ENCODE measurements at places on chromosomes 3 and 15.

- no peak for DNase-seq
Observed at GRCh38 chr15:71844916-71845315, 34.6 kb downstream of the NR2E3 start.

DNA sequence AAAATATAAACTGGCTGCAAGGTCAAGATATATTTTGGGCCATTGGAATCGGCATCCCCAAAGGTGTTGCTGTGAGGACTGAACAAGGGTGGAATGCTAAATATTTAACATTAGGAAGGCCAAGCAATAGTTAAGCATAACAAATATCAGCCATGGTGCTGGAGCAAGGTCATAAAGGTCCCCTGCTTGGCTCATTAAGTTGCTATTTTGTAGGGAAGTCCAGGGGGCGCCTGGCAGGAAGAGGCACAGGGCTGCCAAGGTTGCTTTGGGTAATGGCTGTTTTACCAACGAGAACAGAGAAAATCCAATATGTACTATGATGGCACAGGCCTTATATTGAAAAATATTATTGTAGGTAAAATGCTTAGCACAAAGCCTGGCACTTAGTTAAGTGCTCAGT lies 62.2 kb downstream of the SLC15A2 start:
- no peak for DNase-seq

GRCh38 chr3:124625074-124625473 lies 105.2 kb upstream of the UMPS start:
- no peak for DNase-seq

GRCh38 chr15:60839510-60840211 lies 360.7 kb upstream of the ICE2 start:
- DNase-seq: no peak

- DNase-seq: no peak
Observed at GRCh38 chr15:74428970-74429780, 4.6 kb downstream of the SEMA7A start.

DNA sequence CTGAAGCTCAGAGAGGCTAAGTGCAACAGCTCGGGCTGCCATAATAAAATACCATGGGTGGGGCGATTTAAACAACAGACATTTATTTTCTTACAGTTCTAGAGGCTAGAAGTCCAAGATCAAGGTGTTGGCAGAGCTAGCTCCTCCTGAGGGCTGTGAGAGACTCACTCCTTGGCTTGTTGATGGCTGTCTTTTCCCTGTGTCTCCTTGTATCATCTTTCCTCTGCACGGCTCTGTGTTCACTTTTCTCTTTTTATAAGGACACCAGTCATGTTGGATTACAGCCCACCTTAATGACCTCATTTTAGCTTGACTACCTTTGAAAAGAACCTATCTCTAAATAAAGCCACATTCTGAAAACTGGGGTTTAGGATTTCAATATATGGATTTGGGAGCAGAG lies 129.7 kb downstream of the RPL22L1 start:
- no peak for DNase-seq

- no peak for DNase-seq
Observed at GRCh38 chr3:114108137-114108536, 51.6 kb downstream of the QTRT2 start.

- DNase-seq: no peak
Observed at GRCh38 chr3:20400686-20401085, 214.7 kb upstream of the SGO1 start.

DNA sequence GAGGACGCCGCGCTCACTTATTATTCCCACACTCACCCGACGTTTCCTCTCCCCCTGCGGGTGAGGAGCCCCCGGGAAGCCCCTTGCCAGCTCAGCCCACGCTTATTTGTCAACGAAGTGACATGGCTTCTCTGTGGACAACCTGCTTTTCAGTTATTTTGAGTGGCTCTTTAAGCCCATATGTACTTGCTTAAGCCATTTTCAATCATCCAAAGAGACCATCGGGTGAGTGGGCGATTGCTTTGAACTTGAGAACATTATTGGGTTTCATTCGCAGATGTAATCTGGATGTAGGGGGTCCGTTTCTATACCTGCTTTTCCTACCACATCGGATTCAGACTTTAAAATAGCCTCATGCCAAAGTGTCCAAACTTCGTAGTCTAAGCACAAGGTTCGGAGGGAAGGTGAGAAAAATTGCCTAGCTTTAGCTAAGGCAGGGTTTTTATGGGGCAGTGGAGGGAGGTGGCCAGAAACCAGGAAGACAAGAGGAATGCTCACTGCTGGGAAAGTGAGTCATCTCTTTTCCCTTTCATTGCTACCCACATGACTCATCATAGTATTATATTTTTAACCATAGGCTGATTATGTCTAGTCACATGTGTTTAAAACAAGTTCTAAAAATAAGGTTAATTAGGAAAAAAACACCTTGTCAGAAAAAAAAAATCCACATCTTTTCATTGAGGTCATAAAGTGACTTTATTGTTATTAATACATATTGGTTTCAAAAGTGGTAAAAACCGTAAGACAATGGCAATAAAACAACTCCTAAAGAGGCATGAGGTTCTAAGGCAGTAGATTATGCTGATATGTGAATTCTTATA lies 773.1 kb upstream of the NR2F2 start:
- DNase-seq: no peak

DNA sequence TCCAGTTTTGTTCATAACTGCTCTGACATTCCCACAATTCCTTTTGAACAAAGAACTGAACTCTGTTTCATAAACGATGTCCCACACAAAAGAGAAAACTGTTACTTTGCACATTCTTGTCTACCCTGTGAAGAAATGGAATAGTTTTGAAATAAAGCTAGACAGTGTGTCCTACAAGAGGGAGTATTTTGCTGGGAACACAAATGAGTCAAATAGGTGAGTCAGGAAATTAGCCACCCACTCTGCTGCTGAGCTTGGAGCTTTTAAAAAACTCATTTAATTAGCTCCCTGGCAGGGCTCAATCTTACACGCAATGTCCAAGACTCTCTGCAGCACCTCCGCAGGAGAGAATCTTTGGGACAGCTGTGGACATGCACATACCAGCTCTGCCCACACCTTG lies 193.4 kb downstream of the SLC9A9 start:
- no peak for DNase-seq

- no peak for DNase-seq
Observed at GRCh38 chr15:81384891-81385720, 11.1 kb upstream of the TMC3 start.

DNA sequence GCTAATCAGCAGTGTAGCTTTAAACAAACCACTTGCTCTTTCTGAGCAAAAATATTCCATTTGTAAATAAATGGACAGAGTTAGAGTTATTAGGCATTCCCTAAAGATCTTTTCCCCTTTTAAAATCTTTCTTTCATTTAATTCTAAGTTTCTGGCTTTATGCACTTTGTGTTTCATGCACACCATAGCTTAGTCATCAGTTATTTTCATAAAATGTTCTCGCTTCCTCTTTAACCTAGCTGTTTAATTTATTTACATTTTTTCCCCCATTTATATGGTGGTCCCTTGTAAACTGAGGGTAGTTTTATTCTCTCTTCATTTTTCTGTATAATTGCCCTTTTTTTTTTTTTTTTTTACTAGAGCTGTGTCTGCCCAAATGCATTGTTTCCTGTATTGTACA lies 315.0 kb upstream of the LRRFIP2 start:
- DNase-seq: no peak

GRCh38 chr15:83066034-83066733 lies 868 bp downstream of the BTBD1 start:
- DNase-seq: no peak

- DNase-seq: no peak
Observed at GRCh38 chr3:112774293-112774926, 72.3 kb downstream of the CD200R1L start.

- DNase-seq: no peak
Observed at GRCh38 chr15:29612701-29613100, 209.6 kb downstream of the TJP1 start.

- no peak for DNase-seq
Observed at GRCh38 chr15:35061825-35062737, 23.0 kb downstream of the NANOGP8 start.

DNA sequence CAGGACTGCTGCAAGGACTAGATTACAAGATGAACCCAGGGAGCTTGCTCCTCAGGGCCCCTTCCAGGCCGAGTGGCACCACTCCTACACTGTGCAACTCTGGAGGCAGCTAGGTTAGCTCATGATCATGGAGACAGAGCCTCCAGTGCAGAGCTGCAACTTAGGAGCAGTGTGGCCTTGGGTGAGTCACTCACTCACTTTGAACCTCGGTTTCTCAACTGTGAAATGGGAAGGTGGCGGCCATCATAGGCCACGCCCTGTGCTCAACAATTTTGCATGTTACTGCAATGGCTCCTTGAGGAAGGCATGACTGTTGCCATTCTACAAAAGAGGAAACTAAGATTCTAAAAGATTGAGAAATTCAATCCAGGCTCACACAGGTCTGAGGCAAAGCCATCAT lies 11.2 kb upstream of the CXCR6 start:
- no peak for DNase-seq

DNA sequence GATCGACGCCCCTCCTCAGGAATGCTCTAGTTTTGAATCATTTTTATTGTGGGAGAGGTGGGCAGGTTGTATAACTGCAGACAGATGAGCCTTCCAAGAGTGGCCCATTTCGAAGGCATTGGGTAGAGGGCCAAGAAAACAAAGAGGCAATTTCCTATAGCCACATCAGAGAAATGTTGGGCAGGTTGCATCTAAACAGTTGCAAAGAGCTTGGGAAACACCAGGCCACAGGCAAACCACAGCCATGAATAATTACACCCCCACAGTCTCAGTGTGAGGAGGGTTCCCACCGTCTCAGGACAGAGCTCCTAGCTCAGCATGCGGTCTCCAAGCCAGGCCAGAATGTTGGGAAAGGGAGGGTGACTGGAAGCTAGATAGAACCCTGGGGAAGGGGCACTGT lies 257.3 kb downstream of the ABHD5 start:
- DNase-seq: no peak

DNA sequence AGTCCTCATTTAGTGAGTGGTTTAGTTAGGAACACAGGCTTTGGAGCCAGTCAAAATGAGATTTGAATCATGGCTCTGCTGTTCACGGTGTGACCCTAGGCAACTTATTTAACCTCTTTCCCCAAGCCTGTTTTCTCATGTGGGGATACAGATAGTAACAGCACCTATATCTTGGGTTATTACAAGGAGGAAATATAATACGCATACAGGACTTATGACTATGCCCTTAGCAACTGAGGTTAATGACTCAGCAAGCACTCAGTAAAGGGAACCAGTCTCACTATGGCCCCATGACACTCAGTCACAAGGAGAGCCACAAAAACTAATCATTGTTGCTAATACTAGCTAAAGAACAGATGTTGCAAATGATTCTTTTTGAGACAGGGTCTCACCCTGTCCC lies 45.9 kb downstream of the SUMF1 start:
- DNase-seq: no peak

- no peak for DNase-seq
Observed at GRCh38 chr15:43361313-43361903, 9.4 kb downstream of the ZSCAN29 start.

DNA sequence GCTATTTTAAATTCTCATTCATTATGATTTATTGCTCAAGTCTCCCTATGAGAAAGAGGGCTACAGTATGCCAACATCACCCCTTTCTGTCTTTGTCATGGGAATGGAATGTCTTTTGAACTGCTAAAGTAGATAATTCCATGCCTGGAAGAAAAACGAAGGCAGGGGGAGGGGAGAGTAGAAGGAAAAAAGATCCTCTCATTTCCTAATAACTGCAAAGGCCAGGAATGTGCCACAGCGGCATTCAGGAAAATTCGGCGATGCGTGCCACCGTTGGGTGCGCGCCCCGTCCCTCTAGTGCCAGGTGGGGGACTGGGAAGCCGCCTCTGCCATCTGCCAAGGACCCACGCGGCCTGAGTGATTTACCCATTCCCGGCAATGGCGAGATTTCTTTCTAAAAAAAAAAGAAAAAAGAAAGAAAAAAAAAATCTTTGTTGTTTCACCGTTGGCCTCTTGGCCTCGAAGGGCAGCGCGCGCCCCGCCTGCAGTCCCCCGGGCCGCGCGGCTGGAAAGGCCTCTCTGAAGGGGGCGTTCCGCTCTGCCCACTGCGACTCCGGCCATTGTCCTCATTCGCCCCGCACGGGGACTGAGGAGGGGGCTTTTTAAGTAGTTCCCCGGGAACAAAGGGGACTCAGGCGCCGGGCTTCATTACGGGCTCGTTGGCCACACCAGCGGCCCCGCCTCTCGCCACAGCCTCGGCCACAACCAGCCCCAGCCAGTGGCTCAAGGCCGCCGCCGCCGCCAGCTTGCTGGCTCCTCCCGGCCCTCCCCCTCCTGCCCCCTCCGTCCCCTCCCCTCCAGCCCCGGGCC lies 54.5 kb downstream of the CPN2 start:
- no peak for DNase-seq

- no peak for DNase-seq
Observed at GRCh38 chr3:128318275-128318941, 148.3 kb downstream of the DNAJB8 start.

DNA sequence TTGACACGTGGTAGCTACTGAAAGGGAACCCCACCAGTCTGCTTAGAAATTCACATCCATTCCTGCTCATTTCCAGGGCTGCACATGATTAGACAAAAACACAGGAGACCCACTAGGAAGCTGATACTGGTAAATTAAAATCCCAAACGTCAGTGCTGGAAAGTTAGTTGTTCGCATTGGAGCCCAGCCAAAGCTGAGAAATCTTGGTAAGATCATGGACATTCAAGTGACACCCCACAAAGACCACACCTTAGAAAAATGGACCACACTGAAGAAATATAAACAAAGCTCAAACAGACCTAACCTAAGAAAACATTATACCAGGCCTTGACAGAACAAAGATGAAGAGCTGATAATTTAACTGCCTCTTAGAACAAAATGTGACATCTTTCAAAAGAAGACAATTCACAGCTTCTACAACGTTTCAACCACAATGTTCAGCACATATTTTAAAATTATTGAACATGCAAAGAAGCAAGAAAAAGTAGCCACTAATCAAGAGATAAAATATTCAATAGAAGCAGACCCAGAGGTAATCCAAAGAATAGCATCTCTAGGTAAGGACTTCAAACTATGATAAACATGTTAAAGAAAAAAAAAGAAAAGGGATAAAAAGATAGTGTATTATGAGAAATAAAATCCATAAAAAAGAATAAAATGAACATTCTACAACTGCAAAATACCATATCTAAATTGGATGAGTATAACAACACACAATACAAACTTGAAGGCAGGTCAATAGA lies 20.4 kb downstream of the RAD18 start:
- DNase-seq: no peak

GRCh38 chr15:56040081-56041035 lies 46.9 kb upstream of the NEDD4 start:
- no peak for DNase-seq

- no peak for DNase-seq
Observed at GRCh38 chr15:82553846-82554245, 13.6 kb upstream of the RPS17 start.

GRCh38 chr3:45777111-45777745 lies 19.1 kb downstream of the SLC6A20 start:
- DNase-seq: no peak

Measured in stimulated activated CD4-positive, alpha-beta T cell treated with anti-CD3 and anti-CD28 coated beads, Interleukin-2, amount 100 ng/mL, for 48 hours (primary cell).